ENCODE measurements at places on chromosomes 16 and 17.

GRCh38 chr16:68994324-68994723 lies 111.1 kb upstream of the HAS3 start:
- no peak for DNase-seq

- no peak for DNase-seq
Observed at GRCh38 chr16:15857724-15858560, 1.1 kb upstream of the MYH11 start.

DNA sequence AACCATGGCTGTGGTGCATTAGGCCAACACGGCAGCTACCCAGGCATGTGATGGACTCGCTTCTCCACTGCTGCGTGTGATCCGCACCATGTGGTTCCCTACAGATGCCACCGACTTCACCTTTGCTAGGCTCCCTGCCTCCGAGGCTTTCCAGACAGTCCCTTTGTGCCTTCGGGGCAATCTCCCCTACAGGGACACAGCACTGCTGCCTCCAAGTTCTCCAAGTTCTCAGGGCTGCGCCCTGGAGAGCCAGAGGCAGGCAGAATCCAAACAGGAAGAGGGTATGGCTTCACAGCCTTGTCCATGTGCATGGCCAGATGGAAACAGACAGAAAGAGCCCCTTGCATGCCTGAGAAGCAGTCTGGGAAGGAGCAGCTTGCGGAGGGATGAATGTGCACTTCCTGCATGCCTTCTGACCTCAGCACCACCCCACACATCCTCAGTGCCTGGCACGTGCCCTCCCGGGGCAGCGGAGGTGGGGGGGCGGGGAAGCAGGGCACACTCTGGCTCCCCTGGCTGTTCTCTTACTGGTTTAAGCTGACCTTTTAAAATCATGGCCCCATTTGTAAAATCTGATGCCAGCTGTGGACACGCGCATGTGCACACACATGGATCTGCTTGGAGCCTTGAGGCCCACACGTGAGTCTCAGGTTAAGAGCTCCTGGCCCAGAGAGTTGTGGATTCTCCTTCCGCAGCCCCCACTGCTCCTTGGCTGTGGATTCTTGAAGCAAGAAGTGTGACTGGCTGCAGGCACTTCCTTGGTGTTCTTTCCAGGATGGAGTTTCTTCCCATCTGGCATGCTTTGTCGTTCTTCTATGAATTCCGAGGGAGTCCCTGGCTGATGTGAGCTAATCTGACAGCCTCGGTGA lies 55.3 kb upstream of the MTSS2 start:
- DNase-seq, result no peak

DNA sequence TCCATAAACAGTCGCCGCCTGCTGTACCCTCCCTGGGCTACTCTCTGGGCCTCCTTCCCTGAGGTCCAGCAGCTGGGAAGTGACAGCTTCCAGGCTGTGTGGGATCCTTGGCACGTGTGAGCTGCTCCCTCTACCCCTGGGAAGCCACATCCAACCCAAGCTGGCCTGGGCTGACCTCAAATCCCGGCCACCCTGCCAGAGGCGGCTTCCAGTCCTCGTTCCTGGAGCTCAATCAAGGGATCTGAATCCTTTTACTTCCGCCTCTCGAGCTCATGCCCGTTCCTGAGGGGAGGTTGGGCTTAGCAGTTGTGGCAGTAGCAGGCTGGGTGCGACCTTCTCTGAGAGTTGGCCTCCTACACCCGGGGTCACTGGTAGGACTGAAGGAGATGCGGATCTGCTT lies 82.5 kb downstream of the NETO2 start:
- no peak for DNase-seq

GRCh38 chr16:51696376-51696775 lies 545.3 kb upstream of the SALL1 start:
- no peak for DNase-seq

GRCh38 chr17:1951920-1952319 lies 73.2 kb downstream of the RTN4RL1 start:
- DNase-seq, result no peak

GRCh38 chr16:1475552-1476114 lies 805 bp upstream of the CLCN7 start:
- DNase-seq, result no peak

Measured in putamen (tissue), 1 donor.